Psoas muscle (tissue), 8 donors: ENCODE measurements at places on chromosomes 12 and 14. TPM values are rescaled to one million over a fixed set of nuclear protein-coding genes. Genes with fewer than 3 reads are reported as not detected.

Gene CDKN3
- 6.0 TPM for polyA plus RNA-seq

Gene SOX5
- 0.22 TPM for polyA plus RNA-seq

Gene IFT43
- polyA plus RNA-seq, result 15.1 TPM

Gene CIROP
- polyA plus RNA-seq, result 0.03 TPM

Gene AKAP6
- 15.5 TPM for polyA plus RNA-seq

GRCh38 chr14:99889268-99889667, 96.1 kb downstream of the EML1 start:
- DNase-seq, result no peak

GRCh38 chr12:12720052-12720451, 2.9 kb downstream of the CDKN1B start:
- no peak for DNase-seq

GRCh38 chr14:72742838-72743195, 151.1 kb downstream of the DPF3 start:
- no peak for DNase-seq

DNA sequence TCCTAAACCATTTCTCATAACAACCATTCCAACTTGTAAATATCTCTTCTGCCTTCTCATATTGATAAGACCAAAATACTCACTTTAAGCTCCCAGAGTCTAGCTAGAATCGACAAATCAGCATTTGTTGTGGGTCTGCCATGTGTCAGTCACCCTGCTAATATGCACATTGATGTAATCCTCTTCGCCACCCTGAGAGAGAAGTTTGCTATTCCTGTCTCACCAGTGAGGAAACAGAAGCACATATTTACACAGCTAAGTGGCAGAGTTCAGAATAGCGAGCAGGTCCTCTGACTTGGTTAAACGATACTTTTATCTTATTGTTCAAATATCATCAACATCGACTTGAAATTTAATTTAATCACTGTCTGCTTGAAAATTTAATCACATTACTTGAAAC, 142.1 kb downstream of the ANO4 start:
- DNase-seq, result no peak

GRCh38 chr12:65511912-65512311, 233.4 kb downstream of the MSRB3 start:
- DNase-seq, result no peak

- DNase-seq, result no peak
These were observed 8.3 kb upstream of the GOLGA5 start for GRCh38 chr14:92785667-92786426.

- no peak for DNase-seq
These were observed 113.7 kb downstream of the BMP4 start for GRCh38 chr14:53842938-53843337.
